GDM1 (cell line): ENCODE measurements at places on chromosomes 7 and 10.
A peak's percentile ranks its signal among the peaks of the same experiment; 100 is the strongest.

DNA sequence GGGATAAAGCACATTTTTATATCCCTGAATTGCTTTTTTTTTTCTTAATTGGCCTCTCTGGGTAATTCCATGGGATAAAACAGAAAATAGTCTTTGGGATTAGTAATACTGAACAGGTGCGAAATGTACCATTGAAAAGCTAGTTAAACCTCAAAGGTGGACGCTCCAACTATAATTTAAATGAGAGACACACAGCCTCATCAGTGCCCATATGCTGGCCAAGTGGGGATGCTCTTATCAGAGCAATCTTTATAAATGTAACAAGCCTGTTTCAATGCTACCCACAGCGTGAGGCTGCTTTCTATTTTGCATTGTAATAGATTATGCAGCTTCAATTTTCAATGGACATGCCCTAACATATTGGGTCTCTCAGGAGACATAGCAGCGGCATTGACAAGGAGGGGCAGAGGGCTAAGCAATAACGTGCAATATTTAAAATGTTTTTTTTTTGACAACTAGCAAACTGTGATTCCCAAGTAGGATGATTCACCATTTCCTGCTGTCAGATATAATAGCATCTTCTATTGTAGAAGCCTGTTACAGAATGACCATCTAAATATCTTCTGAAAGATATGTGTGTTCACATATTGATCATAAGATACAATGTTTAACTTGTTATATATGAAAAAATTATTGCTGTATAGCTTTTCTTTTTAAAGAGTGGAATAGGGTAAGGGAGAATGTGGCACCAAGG, 91.3 kb upstream of the BET1 start:
- DNase-seq, result no peak

DNA sequence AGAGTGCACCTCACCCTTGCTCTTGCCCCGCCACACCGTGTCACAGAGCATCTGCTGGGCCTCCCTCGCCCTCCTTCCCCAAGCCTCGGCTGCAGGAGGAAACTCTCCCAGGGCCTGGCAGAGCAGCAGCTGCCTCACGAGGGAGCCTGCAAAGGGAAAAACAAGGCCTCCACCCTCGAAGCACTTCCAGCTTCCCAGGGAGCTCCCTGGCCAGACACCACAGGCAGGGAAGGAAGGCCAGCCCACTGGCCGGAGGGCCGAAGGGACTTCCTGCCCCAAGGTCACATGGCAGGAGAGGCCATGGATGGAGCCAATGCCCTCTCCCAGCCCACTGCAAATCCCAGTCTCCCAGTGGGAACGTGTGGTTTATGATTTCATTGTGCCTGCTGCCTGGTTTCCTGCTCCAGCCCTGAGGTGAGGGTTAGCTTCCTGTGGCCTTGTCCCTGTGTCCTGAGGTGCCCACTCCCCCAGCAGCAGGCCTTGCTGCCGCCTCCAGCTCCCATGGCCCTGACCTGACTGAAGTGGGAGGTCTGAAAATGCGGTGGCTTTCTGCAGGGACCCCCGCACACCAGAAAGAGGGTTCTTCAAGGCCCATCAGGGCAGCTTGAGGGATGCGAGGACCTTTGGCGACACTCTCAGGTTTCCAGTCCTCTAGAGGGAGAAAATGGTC, 100.5 kb upstream of the PPIF start:
- no peak for DNase-seq

DNA sequence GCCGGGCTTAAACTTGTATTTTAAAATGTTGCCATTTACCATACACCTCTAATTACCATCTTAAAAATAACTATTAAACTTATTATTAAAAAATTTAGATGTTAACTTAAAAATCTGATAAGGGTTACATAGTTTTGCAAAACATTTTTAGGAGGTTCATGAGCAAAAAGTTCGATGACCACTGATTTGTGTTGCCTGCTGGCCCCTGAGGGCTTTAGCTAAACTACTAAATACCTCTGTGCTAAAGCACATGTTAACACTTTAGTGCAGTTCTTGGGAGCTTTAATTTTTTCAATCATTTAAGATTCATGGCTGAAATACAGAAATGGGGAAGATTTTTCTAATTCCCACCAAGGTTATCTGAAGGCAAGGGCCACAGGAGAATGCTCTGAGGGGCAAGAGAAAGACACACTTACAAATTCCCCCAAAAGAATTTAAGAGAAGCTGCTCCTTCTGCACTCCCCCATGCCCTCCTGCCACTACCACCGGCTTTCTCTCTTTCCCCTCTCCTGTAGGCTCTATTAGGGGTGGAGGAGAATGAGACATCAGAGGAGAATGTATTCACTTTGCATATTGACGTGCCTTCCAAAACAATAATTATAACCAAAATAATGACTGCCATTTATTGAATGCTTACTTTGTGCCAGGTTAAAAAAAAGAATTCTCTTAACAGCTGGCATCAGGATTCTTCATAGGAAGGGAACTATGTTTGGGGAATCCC, 106.2 kb downstream of the RTKN2 start:
- no peak for DNase-seq

DNA sequence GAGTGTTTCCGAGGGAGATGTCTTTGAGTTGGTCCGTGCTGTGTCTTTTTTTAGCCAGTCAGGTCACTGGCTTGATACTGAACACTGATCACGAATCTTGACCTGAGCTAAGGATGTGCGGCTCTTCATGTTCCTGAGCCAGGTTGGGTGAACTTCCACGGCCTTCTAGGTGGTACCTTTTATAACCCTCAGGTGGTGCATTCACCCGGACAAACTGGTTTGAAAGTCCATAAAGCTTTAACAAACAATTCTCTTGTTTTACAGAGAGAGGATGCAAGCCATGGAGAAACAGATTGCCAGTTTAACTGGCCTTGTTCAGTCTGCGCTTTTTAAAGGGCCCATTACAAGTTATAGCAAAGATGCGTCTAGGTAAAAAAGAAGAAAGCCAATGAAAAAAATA, 229.5 kb downstream of the ARHGAP21 start:
- no peak for DNase-seq

GRCh38 chr10:19993714-19994315, 177.6 kb downstream of the PLXDC2 start:
- no peak for DNase-seq

GRCh38 chr7:104855861-104856260, 158.1 kb upstream of the KMT2E start:
- no peak for DNase-seq

DNA sequence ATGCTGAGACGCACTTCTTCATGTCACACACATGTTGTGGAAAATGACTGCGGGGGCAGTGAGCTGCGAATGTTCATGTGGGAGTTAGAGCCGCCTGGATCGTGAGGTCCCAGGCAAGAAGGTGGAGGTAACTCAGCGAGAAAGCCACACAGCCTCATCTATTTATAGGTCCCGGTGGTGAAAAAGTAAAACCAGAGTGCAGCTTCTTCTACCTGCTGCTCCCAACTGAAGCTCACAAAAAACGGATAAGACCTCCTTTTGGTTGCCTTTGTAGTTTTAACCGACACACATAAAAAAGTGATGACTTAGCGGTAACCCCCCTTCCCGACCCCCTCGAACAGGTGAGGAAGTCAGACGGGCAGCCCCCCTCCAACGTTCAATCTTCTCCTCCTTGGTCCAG, 276.9 kb downstream of the GATA3 start:
- DNase-seq, result no peak

DNA sequence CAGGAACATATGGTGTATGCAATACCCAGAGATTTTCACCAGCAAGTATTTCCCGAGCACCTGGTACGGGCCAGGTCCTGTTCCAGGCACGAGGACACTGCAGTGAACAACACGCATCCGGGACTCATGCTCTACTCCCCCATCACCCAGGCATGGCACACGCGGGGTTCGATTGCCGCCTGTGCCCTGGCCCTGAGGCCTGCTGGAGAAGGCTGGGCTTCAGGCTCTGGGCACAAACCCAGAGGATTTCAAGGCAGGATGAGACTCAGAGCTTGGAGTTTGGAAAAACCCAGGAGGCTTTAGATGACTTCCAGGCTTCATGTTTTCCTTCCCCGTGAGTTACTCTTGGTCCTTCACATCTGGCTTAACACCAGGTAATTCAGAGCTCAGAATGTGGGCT, 143.5 kb downstream of the NEURL1 start:
- no peak for DNase-seq

GRCh38 chr10:43130770-43131171, 7.5 kb upstream of the CSGALNACT2 start:
- no peak for DNase-seq

GRCh38 chr10:26216585-26217395, at the start of gene GAD2:
GAD2 (plus strand) TSS chr10:26216774; CDS start chr10:26216810, 36 bp downstream.
- no peak for DNase-seq

GRCh38 chr7:81260152-81260551, 341.3 kb upstream of the SEMA3C start:
- no peak for DNase-seq

GRCh38 chr10:90977855-90978486, 57.1 kb upstream of the ANKRD1 start:
- no peak for DNase-seq

GRCh38 chr7:51019191-51019844, 236.6 kb upstream of the GRB10 start:
- no peak for DNase-seq

- no peak for DNase-seq
These were observed 284.8 kb upstream of the FZD8 start for GRCh38 chr10:35926846-35927245.

DNA sequence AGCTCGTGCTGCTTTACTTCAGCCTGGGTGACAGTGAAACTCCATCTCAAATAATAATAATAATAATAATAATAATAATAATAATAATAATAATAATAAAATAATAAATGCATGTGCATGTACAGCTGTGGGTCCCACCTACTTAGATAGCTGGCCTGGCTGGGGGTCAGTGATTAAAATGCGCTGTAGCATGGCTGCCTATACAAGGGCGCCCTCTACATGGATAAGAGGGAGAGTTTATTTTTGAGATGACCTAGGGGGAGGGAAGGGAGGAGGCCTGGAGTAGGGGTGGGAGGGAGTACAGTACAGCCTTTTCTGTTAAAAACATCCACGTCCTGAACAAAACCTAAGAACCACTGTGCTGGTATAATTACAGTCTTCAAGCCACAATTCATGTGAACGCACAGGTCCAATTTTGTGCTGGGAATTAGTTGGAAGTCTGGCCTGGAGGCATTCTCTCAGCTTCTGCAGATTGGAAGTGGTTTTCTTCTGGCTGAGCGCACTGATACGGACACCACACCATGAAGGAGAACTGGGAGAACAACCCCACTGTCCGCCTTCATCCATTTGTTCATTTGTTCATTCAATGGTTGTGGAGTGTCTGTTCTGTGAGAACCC, 146.5 kb downstream of the TMEM178B start:
- DNase-seq, result no peak

DNA sequence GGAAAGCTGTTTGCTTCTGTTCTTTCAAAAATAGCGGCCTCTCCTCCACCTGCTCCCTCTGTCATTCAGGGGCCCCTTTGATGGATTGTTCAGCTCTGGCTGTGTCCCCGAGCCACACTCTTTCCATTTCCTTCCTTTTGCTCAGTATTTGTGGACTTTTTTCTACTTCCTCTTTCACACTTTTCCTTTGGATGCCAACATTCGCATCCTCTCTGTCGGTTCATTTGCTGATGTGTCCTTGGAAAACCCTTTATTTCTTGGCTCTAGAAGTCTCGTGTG, 11.7 kb upstream of the PWWP2B start:
- DNase-seq, result peak; percentile 65

DNA sequence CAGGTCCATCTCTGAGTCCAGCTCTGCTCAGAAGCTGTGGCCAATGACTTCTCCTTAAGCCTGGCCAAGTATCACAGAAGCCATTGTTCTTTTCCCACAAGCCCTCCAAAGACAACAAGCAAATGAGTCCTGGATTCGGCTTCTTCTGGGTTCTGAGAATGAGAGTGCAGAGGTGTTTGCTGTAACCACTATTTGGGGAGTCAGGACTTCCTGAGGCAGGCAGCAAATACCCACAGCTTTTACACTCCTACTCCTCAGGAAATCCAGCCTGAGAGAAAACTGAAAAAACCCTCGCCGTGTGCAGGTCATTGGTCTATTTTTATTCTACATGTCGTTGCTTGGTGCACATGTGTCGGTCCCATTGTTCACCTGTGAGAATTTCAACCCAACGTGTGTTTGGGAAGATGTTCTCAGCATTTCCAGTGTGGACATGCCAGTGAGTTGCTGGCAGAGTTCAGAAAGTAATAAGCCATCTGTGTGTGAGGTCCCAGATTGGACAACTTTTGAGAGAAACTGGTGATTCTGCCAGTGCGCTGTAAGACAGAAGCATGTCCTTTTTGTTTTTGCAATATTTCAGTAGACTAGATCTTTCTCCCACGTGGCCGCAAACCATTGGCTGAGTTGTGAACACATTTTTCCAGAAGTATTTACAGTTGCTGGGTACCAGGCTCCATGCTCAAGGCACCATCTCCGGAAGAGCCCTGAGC, 121.6 kb upstream of the LYZL2 start:
- DNase-seq, result peak; percentile 81

DNA sequence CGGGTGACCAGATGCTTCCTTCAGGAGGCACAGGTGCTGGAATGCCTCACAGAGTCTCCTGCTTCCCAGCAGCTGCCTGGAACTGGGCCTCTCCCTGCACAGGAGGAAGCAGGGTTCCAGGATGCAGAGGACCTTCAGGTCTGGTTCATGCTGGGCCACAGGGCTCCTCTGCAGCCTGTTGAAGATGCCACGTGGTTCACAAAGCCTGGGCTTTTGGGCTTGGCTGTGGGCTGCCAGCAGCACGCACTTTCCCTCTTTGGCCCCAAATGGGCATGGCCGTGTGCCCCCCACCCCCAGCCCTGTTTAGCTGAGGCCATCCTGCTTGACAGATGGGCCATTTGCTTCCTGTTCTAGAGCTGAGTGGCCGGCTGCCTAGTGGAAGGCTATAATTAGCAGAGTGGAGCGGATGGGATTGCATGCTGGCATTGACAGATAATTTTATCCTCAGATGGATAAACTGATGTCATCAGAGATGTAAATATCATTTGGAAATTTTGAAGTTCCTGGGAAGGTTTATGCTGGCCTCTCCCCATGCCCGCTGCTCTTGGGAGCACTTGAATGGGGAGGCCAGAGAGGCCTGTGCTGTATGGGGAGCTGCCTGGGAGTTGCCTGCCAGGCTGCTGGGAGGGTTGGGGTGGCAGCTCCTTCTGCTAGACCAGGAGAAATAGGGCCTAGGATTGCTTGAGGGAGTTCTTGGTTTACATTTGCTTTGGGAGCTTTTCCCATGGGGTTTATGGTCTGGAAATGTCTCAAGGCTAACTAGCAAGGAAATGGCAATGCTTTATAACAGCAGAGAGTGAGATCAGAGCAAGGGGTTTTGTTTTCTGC, 28.2 kb downstream of the TSPAN15 start:
- DNase-seq, result peak; percentile 48

DNA sequence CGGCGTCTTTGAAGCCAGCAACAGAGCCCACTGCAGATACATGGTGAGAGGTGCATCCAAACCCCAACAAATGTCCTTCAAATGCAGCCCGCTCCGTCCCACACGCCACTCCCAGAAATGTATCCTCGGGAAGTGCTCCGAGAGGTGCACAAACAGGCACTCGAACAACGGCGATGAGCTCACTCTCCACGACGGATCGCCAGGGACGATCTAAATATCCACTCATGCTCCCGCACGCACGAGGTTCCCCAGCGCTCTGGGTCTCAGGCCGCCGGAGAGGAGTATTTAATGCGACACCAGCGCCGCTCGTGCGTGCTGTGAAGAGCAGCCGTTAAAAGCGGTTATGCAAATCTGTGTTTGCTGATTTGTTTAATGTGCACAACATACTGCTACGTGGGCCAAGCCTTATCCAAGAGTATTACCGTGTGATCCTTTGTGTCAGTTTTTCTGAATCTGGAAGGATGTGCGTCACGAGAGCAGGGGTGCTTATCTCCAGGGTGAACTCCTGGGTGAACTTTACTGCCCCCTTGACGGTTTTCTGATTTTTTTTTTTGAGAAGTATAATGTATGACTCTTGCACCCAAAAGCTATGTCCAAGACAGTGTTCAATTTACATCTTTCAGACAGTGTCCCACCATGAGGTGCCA, 48.5 kb upstream of the PPP2R2D start:
- DNase-seq, result no peak

- DNase-seq, result no peak
These were observed 163.8 kb downstream of the INHBA start for GRCh38 chr7:41538810-41539724.
